ENCODE measurements at places on chromosomes 7 and 10. TPM values are rescaled to one million over a fixed set of nuclear protein-coding genes. Genes with fewer than 3 reads are reported as not detected.

The ATAD1 gene
- total RNA-seq = 62.3 TPM

The SLC26A5 gene
- not detected for total RNA-seq

- no peak overlapping the region for H3K4me3 ChIP-seq
- no peaks in the 10 kb centered on the region for H3K4me1 ChIP-seq
- H3K36me3 ChIP-seq = no peaks in the 10 kb centered on the region
- H3K27me3 ChIP-seq = no peaks in the 10 kb centered on the region
These were observed 51.4 kb downstream of the HECW1 start for GRCh38 chr7:43163885-43164284.

DNA sequence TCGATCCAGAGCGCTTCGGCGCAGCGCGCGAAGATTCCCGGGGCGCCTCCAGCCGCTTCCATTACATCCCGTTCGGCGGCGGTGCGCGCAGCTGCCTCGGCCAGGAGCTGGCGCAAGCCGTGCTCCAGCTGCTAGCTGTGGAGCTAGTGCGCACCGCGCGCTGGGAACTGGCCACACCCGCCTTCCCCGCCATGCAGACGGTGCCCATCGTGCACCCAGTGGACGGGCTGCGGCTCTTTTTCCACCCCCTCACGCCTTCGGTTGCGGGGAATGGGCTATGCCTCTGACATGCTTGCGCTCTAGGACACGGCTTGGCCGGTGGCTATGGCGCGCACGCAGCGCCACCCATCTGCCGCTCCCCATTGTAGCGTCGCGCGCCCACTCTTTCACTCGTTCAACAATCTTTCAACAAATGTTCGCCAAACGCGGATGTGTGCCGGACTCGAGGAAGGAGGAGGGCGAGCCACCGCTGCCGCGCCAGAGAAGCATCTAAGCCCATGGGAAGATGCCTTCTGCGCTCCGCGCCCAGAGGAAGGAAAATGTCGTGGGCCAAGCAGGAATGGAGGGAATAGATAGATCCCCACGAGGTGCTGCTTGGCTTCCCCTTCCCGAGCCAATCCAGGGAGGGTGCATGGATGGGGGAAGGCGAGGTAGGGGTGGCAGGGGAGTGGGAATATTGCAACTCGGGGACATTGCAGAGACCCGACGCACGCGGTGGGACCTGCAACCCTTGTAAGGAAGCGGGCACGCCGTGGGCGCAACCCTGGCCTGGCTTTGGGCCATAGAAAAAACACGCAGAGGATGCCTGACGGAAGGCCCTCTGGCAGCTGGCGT is 5.1 kb upstream of the CYP26A1 start:
- H3K36me3 ChIP-seq = no peaks in the 10 kb centered on the region
- peaks cover 4% of the 10 kb centered on the region for H3K4me1 ChIP-seq
- no peak overlapping the region for H3K27ac ChIP-seq
- peaks cover 13% of the 10 kb centered on the region for H3K27me3 ChIP-seq
- no peak overlapping the region for H3K4me3 ChIP-seq
- no peak for DNase-seq

DNA sequence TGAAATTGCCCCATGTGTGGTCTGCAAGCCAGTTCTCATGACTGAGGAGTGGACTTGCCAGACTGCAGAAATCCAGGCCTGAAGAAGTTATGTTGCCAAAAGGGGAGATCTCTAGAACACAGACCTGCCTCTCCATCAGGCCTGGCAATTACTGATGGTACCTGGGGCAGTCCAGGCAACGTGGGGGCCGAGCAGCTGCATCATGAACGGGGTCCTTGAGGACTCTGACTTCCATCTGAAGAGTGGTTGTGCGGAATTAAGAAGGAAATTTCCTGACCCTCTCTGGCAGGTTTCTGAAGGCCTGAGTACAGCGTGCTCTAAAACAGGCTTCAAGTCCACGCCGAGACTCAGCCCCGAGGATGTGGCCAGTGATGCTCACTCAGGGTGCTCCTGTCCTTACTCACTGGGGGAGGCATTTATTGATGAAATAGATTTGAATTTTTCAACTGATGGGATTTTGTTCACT is 30.4 kb downstream of the RAMP3 start:
- H3K4me3 ChIP-seq = no peak overlapping the region
- no peaks in the 10 kb centered on the region for H3K36me3 ChIP-seq
- no peaks in the 10 kb centered on the region for H3K27me3 ChIP-seq
- no peak for DNase-seq
- H3K27ac ChIP-seq = no peak overlapping the region

DNA sequence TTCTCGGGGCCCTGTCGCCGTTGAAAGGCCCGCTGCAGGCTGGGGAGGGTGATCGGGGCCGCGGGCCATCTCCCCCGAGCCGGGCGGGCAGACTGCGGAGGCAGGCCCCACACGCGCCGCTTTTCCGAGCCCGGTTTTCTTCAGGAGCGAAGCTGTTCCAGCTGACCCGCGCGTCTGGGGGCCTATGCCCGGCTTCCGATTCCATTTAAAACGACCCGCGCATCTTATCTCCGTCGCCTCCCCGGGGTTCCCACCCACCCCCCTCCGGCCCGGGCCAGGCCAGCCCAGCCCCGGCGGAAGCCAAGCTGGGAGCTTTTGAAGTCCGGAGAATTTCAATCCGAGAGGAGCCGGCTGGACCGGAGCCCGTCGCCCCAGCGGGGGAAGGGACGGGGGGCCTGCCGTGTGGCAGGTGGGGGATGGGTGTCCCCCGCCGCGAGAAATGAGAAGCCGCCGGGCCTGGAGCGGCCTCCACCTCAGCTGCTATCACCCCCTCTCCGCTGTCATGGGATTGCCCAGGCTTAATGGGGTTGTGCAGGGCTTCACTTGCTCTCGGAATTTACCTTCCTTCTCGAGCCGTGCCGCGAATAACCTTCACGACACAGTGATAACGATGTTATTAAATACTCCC is 3.1 kb upstream of the EVX1 start:
- no peak overlapping the region for H3K4me3 ChIP-seq
- peaks cover 70% of the 10 kb centered on the region for H3K27me3 ChIP-seq
- no peak overlapping the region for H3K27ac ChIP-seq

DNA sequence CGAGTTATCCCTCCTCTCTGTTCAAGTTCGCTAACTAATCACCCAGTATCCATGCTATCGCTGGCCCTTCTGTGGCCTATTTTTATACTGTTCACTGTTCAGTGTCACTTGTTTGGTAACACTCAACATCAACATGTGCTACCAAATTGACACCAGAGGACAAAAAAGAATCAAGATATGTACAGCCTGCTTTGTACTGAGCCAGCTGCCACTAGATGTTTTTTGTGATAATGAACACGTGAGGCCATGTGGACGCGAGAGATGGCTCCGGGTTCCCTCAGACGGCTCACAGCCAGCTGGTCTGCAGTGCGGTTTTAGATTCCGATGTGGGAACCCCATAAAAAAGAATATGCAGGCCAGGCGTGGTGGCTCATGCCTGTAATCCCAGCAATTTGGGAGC is 21.2 kb downstream of the CAV1 start:
- H3K36me3 ChIP-seq = no peaks in the 10 kb centered on the region
- H3K4me3 ChIP-seq = no peak overlapping the region
- H3K27me3 ChIP-seq = no peaks in the 10 kb centered on the region
- H3K27ac ChIP-seq = no peak overlapping the region
- H3K4me1 ChIP-seq = no peaks in the 10 kb centered on the region
